AG10803 (cell line): ENCODE measurements at places on chromosomes 2 and 18.
A peak's percentile ranks its signal among the peaks of the same experiment; 100 is the strongest.

GRCh38 chr2:235195921-235196320 is 244.1 kb downstream of the SH3BP4 start:
- DNase-seq: no peak

DNA sequence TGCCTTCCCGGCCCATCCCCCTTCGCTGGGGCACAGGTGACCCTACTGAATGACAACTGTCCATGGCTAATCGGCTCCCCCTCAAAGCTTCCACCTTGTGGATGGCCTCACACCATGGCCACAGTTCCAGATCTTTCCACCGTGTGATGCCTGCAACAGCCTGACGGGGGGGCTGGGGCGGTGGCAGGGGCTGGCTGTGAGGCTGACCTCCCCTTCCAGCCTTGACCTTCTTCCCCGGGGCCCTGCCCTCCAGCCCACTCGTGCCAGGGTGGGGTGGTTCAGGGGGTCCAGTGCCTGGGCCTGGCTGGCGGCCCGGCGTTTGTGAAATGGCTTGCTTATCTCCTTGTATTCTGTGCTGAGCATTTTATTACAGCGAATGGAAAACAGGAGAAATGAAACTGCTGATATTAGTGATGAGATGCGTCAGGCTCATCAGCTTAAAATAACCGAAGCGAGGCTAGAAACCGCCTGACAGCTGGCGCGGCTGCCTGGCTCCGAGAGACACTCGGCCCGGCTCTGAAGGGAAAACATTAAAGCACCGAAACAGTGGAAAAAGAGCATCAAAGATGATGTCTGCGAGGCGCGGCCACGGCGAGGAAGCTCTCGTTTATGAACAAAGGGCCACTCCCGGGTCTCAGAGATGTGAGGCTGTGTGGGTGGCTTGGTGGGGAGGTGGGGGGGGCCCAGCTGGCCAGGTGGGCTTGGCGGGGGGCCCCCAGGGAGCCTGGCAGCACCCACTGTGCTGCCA is 916 bp upstream of the PDCD1 start:
- no peak for DNase-seq

DNA sequence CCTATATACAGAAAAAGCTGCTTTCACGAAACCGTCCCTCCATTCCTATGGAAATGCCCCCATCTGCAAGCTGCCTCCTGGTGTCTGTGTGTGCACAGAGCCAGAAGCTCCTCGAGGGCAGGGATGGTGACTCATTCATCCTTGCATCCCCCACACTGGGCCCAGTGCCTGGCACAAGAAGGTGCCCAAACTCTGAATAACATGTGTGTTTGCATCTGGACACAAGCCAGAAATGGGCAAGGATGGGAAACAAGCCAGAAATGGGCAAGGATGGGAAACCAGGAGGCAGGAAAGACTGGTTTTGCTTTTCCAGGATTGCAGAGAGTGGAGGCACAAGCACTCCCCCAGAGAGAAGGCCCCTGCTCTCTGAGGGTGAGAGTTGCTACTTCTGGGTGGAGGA is 313.9 kb downstream of the CELF4 start:
- DNase-seq: no peak

DNA sequence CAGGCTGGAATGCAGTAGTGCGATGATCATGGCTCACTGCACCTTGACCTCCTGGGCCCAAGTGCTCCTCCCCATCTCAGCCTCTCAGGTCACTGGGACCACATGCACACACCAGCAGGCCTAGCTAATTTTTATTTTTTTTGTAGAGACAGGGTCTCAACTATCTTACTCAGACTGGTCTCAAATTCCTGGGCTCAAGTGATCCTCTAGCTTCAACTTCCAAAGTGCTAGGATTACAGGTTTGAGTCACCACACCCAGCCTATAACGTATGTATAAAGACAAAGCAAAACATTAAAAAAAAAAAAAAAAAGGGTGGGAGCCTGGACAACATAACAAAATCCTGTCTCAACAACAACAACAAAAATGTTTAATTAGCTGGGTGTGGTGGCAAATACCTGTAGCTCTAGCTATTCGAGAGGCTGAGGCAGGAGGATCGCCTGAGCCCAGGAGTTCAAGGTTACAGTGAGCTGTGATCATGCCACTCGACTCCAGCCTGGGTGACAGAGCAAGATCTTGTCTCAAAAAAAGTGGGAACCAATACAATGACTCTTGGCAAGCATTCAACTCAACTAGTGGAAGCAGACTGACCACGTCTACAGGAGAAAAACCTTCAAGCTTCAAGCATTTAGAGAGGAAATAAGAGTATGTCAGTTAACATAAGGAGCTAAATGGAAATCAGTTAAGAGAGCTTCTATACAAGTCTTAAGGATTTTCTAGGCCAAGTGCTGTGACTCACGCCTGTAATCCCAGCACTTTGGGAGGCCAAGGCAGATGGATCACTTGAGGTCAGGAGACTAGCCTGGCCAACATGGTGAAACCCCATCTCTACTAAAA is 2.6 kb downstream of the GTF3C2 start:
- DNase-seq: peak; percentile 20

DNA sequence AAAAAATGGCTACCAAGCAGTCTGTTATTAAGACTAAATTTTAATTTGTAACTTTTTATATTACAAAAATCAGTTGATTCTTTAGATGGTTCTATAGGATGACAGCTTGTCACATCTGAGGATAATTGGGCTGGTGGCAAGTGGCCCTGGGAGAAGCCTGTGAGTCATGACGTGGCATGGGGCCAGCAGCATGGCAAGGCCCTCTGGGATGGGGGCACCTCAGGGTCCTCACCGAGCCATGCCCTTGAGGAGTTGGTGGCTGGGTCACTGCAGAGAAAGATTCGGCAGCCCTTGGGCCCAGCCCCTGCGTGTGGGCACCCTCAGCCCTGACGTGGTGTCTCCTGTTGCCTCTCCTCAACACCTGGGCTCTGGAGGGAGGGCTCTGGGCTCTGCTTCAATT is 49.7 kb downstream of the STK25 start:
- DNase-seq: no peak

- no peak for DNase-seq
Observed at GRCh38 chr2:121028577-121028976, 256.4 kb downstream of the TFCP2L1 start.

- no peak for DNase-seq
Observed at GRCh38 chr2:163490281-163490680, 245.5 kb downstream of the FIGN start.

- DNase-seq: no peak
Observed at GRCh38 chr2:112584891-112585250, 462 bp downstream of the CHCHD5 start.

DNA sequence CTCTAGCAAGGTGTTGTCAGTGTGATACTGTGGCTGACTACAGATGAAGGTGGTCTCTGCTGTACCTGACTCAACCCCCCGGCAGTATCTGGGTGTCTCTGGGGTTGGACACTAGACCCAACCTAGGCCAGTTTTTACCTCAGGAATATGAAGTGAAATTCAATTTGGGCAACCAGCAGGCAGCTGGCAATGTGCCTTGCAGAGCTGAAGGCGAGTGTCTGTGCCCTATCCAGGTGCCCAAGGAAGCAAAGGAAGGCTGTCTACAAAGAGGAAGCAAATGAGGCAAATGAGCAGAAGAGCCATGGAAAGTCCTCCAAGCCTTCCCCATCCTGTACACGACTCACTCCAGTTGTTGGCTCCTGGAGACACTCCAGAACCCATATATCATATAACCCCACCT is 264.6 kb upstream of the AGAP1 start:
- DNase-seq: no peak

- peak; percentile 48 for DNase-seq
Observed at GRCh38 chr2:12202313-12203075, 456.1 kb downstream of the LPIN1 start.

- peak; percentile 67 for DNase-seq
Observed at GRCh38 chr2:17879137-17879912, 858 bp downstream of the KCNS3 start.

DNA sequence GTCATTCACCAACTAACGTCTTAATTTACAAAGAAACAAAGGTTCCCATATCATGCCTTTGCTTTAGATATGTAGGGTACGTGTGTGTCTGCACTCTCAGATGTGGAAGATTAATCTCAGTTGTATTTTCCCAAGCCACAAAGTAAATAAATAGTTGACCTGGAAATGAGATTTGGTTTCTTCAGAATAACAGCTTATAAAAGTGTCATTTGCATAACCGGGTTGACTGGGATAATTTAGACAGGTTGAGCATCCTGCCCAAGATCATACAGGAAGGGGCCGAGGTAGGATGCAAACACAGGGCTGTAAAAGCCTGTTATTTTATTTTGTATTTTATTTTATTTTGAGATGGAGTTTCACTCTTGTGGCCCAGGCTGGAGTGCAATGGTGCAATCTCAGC is 19.5 kb downstream of the ATG16L1 start:
- DNase-seq: no peak

GRCh38 chr18:69968039-69968438 is 20.4 kb upstream of the CD226 start:
- DNase-seq: no peak

GRCh38 chr2:159620796-159621195 is 4.4 kb upstream of the BAZ2B start:
- no peak for DNase-seq

DNA sequence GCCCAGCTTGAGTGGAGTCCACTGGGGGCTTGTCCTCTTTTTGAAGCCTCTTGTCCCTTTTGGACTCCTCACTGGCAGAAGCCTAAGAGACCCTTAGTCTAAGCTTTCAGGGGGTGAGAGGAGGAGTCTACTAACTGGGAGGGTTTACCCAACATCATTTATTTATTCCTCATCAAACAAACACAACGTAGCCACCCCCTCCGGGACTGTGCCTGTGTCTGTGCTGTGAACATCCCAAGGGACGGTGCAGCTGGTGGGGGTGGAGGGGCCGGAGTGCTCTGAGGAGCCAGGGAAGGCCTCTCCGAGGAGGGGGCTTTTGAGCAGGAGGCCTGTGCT is 42.7 kb upstream of the TAF1B start:
- no peak for DNase-seq

- peak; percentile 74 for DNase-seq
Observed at GRCh38 chr2:229071292-229071976, 199.7 kb downstream of the PID1 start.

GRCh38 chr2:128036748-128037607 is 9.1 kb upstream of the SAP130 start:
- DNase-seq: no peak

DNA sequence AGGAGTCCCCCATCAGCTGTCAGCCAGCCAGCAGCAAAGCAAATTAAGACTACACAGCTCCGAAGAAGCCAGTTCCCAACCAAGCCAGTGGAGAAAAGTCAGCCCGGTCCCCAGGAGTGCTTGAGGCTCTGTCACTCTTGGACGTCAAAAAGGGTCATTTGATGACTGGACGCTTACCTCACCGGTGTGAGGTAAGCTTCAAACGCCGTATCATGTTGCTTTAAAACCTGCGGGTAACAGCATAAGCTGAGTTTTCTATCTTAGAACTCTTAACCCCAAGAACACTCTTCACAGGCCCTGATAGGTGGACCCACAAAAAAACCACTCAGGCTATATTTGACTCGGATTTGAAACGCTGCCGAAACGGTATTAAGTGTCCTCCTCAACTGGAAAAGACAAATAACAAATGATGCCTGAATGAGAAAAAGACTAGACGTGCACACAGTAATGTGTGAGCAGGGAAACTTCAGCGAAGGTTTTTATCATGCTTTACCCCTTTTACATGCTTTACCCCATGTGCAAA is 682 bp upstream of the LNPK start:
- peak; percentile 11 for DNase-seq

GRCh38 chr2:113838744-113839444 is 51.0 kb upstream of the ACTR3 start:
- DNase-seq: no peak

DNA sequence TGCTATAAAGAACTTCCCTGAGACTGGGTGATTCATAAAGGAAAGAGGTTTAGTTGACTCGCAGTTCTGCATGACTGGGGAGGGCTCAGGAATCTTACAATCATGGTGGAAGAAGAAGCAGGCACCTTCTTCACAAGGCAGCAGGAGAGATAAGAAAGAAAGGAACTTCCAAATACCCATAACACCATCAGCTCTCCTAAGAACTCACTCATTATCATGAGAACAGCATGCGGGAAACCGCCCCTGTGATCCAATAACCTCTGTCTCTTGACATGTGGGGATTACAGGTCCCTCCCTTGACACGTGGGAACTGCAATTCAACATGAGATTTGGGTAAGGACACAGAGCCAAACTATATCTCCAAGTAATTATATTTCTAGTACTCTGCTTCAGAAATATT is 163.8 kb upstream of the CDH20 start:
- no peak for DNase-seq

- no peak for DNase-seq
Observed at GRCh38 chr18:12028040-12028628, 46.8 kb downstream of the IMPA2 start.

DNA sequence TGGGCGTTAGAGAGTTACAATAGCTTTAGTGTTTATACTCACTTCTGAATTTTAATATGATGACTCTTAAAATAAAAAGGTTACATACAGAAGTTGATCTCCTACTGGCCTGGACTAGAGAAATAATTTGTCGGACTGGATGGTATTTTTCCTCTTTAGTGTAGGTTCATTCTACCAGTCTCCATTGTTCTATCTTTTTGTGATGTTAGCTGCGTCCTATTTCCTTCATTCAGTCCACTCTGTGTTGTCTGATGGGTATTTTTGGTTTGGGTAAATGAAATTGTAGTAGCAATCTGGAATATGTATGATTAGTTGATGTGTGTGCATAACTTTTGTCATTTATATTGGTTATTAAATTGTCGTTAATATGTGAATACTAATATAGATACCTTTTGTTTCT is 5.3 kb downstream of the DDX1 start:
- no peak for DNase-seq

GRCh38 chr2:28544405-28544921 is 48.6 kb downstream of the PLB1 start:
- DNase-seq: no peak

GRCh38 chr2:14143435-14143834 is 489.1 kb upstream of the LRATD1 start:
- no peak for DNase-seq

DNA sequence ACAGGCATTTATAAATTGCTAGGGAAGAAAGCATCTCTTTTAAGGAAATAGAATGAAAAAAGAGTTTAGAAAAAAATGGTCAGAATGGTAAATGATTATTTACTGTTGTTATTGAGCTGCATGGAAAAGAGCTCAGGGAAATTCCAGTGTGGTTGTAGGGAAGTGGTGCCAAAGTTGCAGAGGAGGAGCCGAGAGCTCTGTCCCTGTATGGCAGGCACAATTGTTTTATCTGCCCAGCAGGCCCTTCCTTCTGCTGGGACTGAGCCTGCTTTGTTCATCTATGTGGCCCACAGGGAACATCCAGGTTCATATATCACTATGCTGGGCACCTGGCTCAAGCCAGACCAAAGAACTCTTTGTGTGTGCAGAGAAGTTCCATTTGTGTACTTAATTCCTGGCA is 80.8 kb upstream of the AGAP1 start:
- no peak for DNase-seq

- DNase-seq: peak; percentile 65
Observed at GRCh38 chr2:100818606-100819369, 1.2 kb upstream of the NPAS2 start.

GRCh38 chr2:112547333-112547732 is 5.1 kb downstream of the POLR1B start:
- peak; percentile 56 for DNase-seq

- peak; percentile 18 for DNase-seq
Observed at GRCh38 chr2:150919901-150920300, 341.8 kb downstream of the RBM43 start.

- no peak for DNase-seq
Observed at GRCh38 chr2:190693533-190694232, 44.8 kb downstream of the NAB1 start.
